Central memory CD4-positive, alpha-beta T cell (primary cell): ENCODE measurements at places on chromosomes 6 and 20.

GRCh38 chr20:54062812-54063280, 7.5 kb downstream of the BCAS1 start:
- peak; percentile 13 for DNase-seq

GRCh38 chr6:21801446-21802174, 208.1 kb downstream of the SOX4 start:
- no peak for DNase-seq

DNA sequence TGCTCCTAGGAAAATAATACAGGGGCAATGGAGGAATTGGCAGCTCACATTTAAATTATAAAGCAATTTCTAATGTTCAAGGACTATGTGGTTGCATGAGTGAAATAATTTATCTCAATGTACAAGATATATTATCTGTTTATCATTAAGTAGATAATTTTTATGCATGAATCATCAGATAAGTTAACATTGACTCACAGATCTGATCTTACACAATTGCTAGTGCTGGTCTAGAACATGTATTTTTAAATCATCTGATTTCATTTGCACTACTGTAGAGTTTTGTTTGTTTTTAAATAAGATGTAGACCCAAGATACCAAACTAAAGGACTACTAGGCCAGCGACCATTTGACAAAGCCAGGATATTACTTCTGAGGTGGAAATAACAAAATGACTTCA, 199.2 kb downstream of the BMP2 start:
- no peak for DNase-seq

- no peak for DNase-seq
These were observed 106.1 kb downstream of the PSMB1 start for GRCh38 chr6:170446841-170447560.

DNA sequence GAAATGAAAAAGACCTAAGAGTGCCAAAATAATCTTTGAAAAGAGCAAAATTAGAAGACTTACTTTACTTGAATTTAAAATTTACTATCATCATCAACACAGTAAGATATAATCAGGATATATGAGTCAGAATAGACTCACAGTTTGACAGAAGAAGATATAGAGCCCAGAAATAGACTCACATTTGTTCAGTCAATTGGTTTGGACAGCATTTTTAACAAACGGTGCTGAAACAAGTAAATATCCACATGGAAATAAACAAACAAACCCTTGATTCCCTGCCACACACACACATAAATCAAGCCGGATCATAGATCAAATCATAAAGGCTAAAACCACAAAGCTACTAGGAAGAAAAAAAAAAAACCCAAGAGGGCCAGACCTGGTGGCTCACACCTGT, 291.1 kb downstream of the ADGRG6 start:
- no peak for DNase-seq

DNA sequence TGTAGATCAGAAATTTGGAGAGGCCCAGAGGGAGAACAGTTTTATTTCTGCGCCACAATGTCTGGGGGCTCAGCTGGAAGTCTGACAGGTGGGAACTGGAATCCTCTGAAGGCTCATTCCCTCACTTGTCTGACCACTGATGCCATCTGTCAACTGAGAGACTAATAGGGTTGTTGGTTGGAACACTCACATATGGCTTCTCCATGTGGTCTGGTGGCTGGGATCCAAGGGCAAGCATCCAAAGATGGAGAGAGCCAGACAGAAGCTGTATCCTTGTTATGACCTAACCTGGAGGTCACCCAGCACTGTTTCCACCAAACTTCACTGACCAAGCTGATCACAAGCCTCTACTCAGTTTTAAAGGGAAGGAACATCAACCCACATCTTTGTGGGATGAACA, 117.9 kb upstream of the AKAP12 start:
- no peak for DNase-seq

DNA sequence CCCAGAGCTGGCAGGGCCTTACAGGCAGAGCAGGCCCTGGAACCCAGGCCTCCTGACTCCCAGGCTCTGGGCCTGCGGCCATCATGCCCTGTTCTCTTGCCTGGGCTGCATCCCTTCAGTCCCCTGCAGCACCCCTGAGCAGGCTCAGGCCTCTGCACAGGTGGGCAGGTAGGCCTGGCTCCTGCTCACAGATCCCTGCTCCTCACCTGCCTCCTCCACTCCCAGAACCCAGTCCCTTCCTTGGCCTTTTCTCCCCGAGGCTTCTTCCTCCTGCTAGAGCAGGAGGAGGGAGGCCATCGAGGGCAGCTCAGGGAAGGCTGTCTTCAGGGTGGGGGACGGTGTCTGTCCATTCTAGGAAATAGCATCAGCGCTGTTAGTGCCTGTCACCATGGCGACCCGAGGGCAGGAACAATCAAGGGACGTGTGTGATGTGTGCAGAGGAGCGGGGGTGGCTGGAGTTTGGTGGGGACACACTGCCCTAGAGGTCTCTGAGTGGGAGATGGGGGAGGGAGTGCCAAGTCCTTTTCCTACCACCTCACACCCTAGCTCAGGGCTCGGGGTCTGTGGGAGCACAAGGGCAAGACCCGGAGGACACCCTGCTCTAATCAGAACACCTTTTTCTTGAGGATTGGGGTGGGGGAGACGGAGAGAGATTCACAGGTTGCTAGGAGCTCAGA, 26.6 kb downstream of the GLP1R start:
- no peak for DNase-seq

GRCh38 chr6:17417817-17418216, 24.4 kb downstream of the CAP2 start:
- DNase-seq = no peak

DNA sequence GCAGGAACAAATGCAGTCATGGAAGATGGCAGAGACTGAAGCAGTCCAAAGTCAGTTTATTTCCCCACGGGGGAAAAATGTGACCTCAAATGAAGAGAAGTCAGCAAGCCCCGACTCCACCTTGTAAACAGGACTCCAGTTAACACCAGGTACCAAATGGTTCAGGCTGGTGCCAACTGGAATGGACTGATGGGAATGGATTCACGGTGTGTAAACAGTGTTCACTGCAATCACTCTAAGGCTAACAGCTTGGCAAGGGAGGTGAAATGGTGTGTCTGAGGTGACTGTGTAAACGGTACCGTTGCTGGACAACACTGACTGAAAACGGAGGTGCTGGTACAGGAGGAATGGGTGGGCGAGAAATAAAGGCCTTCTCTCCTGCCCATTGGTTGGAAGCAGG, 12.0 kb downstream of the PLAGL2 start:
- DNase-seq = no peak

DNA sequence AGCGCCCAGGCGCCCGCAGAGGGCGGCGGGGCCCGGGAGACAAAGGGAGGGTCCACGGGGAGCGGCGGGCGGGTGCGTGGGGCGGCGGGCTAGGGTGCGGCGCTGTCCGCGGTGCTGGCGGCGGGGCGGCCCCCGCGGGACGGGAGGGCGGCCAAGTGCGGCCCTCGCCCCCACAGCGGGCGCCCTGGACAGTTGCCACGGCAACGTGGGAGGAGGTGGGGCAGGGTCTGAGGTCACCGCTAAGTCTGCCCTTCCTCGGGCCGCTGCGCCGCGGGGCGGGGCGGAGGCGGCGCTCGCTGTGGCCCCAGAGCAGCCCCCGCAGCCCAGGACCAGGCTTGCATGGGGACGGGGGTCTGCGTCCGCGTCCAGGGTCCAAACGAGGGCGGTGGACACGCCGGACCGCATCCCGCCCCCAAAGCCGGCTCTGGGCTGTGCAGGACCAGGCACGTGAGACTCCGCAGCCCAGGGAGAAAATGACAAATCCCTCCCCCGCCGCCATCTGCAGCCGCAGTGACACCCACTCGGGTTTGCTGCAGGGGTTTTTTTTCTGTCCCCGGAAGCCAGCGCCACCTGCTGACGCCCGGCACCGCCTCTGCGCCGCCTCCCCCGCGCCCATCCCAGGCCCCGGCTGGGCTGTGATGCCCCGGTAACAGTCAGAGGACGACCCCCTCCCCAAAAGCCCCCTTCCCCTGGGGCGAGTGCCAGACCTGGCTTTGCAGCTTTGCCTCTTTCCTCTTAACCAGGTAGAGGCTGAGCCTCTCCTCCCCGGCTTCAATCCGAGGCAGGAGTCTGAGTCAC, 36.8 kb downstream of the YTHDF1 start:
- DNase-seq = peak; percentile 62

GRCh38 chr20:8168785-8169288, 36.8 kb downstream of the PLCB1 start:
- no peak for DNase-seq

- DNase-seq = no peak
These were observed 2.9 kb downstream of the SLC44A4 start for GRCh38 chr6:31875877-31876276.

DNA sequence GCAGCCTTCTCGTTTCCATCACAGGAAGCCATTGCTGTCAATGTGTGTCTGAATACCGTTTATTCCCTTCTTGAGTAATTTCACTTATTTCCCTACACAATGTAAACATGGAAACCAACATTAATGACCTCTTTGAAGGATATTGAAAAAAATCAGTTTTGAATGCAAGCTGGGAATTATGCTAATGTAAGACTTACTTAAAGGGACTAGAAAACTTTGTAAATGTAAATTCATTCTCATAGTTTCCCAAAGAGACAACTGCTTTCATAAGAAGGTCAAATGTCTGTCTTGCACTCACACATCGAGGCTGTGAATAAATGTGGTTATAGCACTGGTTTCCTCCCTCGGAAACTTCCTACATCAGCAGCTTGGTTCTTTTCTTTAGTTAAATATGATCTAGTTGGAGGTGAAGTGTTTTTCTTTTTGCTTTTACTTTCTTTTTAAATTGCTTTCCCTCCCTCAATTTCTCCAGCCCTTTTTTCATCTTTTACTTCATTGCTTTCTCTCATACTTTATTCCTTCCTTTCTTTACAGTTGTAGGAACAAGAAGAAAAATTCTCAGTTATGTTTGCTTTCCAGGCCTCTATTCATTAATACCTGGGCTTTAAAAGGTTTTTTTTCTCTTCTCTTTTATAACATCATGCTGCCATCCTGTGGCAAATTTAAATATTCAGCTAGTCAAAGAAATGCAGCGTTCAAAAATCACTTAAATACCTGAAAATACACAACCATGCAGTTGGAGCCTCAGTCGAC, 108.3 kb downstream of the TNFAIP3 start:
- peak; percentile 68 for DNase-seq

GRCh38 chr20:10565191-10565921, 108.4 kb downstream of the JAG1 start:
- DNase-seq = no peak

- no peak for DNase-seq
These were observed 330.5 kb downstream of the EPHA7 start for GRCh38 chr6:93088621-93089501.

GRCh38 chr20:32806356-32806755, 13.4 kb upstream of the MAPRE1 start:
- DNase-seq = no peak

DNA sequence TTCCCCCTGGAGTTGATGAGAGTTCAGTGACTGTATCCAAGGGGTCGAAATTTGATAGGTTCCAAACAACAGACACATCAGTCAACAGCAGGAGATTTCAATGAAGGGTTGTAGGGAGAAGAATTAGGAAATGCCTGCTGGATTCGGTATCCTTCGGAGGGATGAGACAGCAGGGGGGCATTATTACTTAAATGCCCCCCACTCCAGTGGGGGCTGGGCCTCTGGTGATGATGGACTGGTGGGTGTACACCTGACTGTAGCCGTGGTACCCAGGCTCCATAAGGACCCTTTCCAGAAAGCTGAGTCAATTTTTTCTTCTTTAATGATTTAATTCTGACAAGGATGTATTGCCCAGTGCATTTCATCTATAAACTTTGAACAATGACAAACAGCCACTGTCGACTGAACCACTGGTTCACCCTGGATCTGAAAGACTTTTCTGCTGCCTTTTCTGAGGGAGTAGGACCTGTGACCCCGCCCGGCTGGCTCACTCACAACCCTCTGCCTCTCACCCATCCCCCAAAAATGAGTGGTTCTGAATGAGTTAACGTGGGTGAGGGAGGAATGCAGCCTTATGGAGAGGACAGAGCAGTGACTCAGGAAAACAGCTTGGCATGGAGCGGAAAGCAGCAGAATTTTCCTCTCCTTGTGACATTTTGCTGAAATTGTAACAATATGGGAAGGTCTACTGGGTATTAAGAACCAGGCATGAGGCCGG, 41.0 kb downstream of the ZMYND8 start:
- DNase-seq = no peak

DNA sequence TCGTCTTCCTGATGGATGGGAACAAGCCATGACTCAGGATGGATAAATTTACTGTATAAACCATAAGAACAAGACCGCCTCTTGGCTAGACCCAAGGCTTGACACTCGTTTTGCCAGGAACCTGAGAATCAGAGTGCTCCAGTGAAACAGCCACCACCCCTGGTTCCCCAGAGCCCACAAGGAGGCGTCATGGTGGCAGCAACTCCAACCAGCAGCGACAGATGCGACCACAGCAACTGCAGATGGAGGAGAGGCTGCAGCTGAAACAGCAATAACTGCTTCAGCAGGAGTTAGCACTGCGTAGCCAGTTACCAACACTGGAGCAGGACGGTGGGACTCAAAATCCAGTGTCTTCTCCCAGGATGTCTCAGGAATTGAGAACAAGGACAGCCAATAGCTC, 100.9 kb upstream of the SAMD5 start:
- DNase-seq = no peak

- DNase-seq = no peak
These were observed 34.6 kb downstream of the STK35 start for GRCh38 chr20:2136275-2136674.

GRCh38 chr20:59660471-59660870, 56.1 kb downstream of the PHACTR3 start:
- DNase-seq = no peak

- no peak for DNase-seq
These were observed 1.5 kb downstream of the TAF4 start for GRCh38 chr20:62063981-62064769.

- DNase-seq = no peak
These were observed 47.7 kb upstream of the RCAN2 start for GRCh38 chr6:46538800-46539480.
